Hindlimb muscle (tissue), 1 donor: ENCODE measurements at places on chromosomes 5 and 9.
A peak's percentile ranks its signal among the peaks of the same experiment; 100 is the strongest.

DNA sequence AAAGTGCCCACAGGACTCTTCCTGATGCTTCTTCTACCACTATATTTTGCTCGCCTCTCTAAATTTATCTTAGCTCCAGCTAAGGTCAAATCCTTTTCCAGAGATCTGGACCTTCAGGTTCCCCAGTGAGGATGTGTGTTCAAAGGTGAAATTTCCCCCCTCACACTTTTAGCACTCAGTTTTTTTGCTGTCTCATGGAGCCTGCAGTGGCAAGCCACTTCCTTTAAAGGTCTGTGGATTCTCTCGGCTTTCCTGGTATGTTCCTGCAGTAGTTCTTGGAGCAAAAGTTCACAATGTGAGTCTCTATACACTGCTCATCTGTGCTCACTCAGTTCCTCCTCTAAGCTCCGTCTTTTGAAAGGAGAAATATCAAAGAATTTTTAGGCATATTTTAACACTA is 181.4 kb downstream of the LURAP1L start:
- DNase-seq, result no peak

DNA sequence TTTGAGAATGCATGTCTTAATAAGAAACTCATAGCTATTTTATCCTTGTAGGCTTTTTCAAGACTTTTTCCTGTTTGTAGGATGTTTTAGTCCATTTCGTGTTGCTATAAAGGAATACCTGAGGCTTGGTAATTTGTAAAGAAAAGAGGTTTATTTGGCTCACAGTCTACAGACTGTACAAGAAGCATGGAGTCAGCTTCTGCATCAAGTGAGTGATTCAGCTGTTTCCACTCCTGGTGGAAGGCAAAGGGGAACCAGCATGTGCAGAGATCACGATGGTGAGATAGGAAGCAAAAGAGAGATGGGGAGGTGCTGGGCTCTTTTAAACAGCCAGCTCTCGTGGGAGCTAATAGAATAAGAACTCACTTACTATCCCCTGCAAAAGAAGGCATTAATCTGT is 177.3 kb downstream of the ALDH1A1 start:
- no peak for DNase-seq

DNA sequence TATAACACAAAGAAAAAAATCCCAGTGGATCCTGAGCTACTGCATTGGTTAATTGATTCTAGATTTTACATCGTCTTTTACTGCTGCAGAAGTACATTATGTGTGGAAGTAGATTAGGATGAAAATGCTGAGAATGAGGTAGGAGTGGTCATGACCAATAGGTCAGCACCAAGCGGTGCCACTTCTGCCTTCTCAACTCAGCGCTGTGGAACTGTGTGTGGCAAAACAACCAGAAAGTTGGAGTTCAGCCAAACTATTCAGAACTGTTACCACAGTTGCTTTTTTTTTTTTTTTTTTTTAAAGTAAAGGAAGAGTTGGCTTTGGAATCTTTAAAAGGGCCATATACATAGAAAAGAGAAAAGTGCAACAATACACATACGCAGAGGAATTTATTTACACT is 24.2 kb downstream of the POU5F2 start:
- no peak for DNase-seq

DNA sequence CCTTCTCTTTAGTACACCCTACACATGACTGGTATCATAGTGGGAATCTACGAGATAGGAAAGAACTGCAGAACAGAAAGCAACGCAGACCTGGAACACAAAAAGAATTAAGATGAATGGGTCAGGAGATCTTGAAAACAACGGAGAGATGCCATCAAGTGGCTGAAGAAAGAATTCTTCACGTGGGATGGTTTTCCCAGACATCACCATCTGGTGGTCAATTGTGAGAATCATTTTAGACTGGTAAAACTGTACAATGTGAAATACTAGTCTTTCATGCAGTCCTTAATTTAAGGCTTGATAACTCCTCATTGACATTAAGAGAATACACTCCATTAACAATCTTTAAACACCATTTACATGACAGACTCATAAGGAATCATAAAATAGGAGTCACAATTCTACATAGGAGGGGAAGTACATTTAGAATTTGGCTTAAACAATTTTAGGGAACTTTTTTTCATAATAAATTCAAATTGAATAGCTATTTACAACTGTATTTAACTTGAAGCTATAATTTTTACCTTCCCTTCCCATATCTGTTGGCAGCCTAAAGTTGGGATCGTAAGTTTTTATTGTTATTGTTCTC is 128.4 kb upstream of the TRPM3 start:
- DNase-seq, result peak; percentile 55

GRCh38 chr5:133777951-133778350 is 165.6 kb upstream of the FSTL4 start:
- DNase-seq, result no peak

DNA sequence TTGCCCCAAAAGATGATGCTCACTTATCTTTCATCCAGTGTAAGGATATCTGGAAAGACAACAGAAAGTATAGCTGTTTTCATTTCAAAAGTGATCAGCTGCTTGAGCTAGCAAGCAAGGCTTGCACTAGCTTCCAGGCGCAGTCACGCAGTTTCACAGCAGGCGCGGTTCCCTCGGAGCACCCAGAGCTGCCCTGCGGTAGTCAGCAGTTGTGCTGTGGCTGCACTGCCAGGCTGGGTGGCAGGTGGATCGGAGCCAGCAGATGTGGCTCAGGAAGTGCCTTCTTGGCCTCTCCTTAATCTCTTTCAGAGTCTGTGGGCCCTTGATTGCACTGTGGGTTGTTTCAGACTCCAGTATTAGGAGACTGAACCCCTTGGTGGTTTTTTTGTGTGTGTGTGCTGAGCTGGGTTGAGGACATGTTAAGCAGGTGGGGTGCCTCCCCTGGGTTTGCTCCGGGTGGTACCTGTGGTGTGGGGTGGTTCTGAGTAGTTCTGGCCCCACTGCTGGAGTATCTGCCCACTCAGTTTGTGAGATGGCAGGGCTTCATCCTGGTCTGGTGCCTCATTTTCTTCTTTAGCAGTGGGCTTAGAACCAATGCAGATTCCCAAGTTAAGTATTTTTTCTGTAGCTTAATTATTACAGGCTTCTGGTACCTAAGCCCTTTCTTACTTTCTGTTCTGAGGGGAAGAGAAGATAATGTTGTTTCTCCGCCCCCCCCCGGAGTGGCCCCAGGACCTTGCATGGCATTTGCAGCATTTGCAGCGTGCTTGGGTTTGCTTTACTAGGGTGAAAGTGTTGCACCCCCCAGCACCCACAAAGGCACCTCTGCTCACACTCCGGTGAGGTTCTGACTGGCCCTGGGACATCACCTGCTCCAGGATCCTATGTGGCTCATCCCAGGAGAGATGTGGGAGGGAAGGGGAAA is 16.4 kb downstream of the TENT4A start:
- no peak for DNase-seq

- DNase-seq, result no peak
Measured at GRCh38 chr5:15786326-15786725, 286.3 kb downstream of the FBXL7 start.

DNA sequence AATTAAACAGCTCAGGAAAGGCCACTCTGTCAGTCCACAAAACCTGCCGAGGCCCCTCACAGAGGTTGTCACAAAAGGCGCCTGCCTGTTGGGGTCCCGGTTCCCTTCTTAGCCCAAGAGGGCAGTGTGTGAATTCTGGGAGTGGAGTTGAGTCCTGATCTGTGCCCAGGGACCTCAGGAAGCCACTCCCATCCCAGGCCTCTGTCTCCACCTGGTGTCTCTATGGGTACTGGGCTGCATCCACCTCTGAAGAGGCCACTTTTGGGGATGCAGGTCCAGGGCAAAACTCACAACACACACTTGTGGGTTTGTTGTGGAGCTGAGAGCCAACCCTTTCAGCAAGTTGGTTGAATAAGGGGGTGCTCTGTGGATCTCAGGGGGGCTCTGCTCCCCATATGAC is 74.3 kb upstream of the STXBP1 start:
- no peak for DNase-seq

DNA sequence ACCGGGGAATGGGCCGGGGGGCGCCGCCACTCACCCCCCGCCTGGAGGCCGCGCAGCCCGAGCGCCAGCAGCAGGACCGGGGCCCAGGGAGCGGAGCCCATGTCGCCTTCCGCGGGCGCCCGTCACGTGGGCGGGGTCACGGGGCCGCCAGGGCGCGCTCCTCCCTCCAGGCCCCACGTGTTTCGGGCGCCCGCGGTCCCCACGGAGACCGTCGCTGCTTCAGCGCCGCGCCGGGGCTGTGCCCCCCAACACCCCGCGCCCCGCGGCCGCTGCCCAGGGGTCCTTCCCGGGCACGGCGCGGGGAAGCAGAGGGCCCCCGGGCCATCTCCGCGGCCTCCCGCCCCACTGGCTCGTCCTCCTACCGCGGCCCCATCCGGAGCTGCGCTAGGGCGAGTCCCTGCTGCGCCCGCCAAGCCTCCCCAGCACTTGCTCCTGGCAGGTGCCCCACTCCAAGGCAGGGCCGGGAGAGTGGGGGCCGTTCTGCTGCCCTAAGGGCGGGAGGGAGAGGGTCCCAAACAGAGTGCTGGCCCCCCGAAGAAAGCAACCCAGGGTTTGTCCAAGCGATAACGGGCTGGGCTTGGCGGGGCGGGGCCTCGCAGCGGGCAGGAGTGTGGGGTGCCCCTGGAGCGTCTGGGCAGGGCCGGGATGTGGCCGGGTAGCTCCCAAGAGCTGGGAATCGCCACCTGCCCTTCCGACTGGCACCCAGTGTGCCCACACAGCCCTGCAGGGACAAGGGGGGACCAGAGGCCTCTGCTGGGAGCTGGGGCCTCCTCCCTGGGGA is at the start of gene DPP7:
TSS of gene DPP7 (minus strand) at position 121 of the 781 bp plus-strand sequence. CDS start at position 101, 20 bp downstream.
- peak; percentile 61 for DNase-seq

DNA sequence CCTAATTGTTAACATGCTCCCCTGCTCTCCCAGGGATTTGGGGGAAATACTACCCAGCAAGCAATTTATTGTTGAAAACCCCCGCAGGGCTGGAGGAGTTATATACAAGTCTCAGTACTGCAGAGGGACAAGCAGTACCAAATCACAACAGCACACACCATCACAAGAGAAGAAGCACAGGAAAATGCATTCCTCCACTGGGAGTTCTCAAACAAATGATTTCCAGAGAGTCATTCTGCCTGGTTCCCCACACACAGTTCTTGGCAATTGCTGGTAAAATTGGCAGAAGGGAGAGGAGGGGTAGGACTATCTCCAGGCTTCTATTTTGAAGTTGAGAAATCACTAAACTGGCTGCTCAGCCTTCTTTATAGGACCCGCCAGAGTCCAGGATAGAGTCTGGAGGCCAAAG is 16.8 kb downstream of the SIL1 start:
- DNase-seq, result no peak

DNA sequence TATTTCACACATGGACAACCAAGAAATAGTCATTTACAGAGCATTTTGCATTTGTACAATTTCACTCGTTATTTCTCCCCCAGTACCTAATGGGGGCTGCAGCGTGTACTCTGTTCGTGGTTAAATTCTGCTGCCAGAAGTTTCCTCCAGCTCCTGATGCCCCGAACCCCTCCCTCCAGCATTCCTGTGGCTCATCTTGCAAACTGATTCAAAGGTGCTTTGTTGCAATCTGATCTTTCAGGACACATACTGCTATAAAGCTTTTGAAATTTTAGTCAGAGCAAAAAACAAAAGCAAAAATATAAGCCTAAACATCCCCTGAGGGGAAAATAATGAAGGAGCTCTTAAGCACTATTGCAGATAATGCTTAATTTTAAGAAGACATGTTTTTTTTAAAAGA is 27.7 kb downstream of the UBLCP1 start:
- no peak for DNase-seq

- no peak for DNase-seq
Measured at GRCh38 chr5:131384173-131384572, 120.3 kb downstream of the CDC42SE2 start.

DNA sequence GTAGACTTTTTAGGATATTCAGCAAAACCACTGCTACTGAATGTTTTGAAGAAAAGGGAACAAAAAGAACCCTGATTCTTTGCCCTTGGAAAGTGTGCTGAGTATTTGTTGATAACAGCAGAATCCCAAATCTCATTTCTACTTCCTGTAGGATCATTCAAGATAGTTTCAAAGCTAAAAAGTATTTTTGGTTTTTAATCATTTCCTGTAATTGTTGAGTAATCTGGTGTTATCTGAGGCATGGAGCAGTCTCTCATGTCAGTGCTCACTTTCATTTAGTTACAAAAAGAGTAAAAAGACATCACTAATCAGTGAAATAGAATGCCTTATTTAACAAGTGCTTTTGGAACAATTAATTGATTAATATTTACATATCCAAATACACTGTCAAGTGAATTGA is 56.1 kb downstream of the ITGA2 start:
- no peak for DNase-seq

DNA sequence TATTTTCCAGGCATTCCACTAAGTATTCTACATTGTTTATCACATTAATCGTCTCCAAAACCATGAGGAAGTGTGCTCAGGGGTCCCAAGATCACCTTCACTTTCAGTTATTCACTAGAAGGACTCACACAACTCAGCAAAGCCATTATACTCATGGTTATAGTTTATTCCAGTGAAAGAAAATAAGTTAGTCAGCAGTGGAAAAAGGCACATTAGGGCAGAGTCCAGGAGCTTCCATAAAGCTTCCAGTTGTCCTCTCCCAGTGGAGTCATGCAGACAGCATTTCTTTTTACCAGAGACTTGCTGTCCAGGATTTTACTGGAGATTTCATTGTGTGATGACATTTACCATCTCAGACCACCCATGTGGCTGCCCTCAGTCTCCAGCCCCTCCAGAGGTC is 51.5 kb downstream of the SH3RF2 start:
- DNase-seq, result no peak

DNA sequence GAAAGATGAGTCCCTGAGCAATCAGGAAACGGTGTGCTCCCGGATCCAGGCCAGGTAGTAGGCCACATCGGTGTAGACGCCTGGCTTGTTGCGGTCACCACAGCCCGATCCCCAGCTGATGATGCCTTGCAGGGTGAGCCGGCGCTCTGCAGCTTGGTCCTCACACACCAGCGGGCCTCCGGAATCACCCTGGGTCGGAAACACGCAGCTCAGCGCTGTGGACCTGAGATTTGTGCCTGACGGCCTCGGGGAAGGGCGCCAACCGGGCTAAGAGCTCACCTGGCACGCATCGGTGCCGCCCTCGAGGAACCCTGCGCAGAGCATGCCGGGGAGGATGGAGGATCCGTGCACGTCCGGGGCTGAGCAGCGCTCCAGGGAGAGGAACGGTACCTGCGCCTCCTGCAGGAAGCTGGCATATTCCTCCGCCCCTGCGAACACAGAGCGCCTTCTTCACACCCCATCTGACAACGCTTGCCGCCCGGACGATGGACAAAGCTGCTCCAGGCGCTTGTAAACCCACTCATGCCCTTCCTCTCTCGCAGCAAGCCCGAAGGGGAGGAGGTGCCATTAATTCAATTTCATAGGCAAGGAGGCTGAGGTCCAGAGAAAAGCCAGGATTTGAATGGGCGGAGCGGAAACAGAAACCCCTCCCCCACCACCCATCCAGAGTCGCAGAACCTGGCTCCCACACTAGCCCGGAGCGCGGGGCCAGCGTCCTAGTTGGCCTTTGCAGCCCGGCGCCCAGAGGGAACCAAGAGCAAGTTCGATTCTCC is 2.0 kb upstream of the PFN3 start:
- no peak for DNase-seq

GRCh38 chr9:76353280-76353679 is 40.9 kb downstream of the RFK start:
- no peak for DNase-seq

DNA sequence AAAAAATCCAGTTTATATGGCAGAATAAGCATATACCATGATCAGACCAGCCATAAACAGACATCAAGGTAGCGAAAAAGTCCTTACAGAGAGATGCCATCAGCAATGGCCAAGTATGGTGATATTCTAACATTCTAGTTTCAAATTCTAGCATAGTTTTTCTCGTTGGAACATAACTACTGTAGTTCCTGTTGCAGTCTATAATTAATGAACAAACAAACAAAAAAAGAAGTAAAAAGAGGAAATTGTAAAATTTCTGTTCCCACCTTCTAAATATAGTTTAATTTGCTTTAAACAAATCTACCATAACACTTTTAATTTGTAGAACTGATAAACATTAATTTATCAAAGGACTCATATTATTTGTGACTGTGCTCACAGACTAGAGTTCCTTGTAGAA is 9.9 kb upstream of the CD180 start:
- no peak for DNase-seq
